ENCODE measurements at places on chromosomes 6 and 20.

- DNase-seq: no peak
These were observed 1.2 kb downstream of the ARFGAP1 start for GRCh38 chr20:63273635-63274380.

GRCh38 chr20:14740380-14740779 is 403.0 kb upstream of the FLRT3 start:
- DNase-seq: no peak

- DNase-seq: no peak
These were observed 6.9 kb upstream of the KIF16B start for GRCh38 chr20:16580147-16580546.

GRCh38 chr20:53222932-53223331 is 250.8 kb downstream of the TSHZ2 start:
- DNase-seq: no peak

GRCh38 chr6:42118162-42119001 is 24.0 kb downstream of the C6orf132 start:
- no peak for DNase-seq

GRCh38 chr6:132685009-132685408 is 26.0 kb upstream of the TAAR1 start:
- DNase-seq: no peak

GRCh38 chr20:51184289-51184688 is 161.4 kb upstream of the KCNG1 start:
- DNase-seq: no peak

GRCh38 chr6:38982470-38982869 is 66.1 kb upstream of the GLP1R start:
- no peak for DNase-seq

- DNase-seq: no peak
These were observed 27.2 kb upstream of the DEFB125 start for GRCh38 chr20:60035-60918.

DNA sequence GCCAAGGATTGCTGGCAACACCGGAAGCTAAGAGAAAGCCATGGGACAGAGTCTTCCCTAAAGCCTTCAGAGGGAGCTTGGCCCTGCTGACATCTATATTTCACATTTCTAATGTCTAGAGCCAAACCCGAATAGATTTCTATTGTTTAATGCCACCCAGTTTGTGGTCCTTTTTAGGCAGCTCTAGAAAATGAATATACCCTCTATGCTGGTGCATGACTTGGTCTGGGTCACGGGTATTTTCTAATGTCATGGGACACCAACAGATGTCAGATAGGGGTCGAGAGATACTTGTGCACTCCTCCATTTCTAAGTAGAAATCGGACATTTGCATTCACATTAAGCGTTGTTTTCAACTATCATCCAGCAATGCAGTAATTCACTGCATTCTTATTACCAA is 37.0 kb upstream of the SOX4 start:
- DNase-seq: no peak

DNA sequence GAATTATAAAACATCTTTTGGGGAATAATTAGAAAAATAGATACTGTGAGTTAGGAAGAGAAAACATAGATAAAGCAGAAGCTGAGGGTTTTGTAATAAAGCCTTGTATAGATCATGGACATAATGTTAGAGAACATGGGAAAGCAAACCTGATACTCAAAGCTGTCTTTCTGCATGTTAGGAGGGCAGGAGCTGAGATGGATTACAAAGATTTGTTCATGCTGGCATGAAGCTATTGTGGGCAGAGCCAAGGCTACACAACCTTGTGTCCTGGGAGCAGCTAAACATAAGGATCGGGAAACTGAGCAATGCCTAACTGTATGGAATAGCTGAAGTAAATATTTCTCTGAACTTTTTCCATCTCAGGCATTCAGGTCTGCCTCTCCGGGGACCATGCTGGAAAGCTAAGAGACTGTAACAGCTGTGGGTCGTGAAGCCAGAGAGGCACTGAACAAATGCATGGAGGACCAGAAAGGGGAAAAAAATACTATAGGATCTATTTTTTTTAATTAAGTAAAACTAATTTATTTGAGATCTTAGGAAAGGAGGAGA is 28.2 kb upstream of the CNKSR3 start:
- no peak for DNase-seq

Measured in stimulated activated CD8-positive, alpha-beta memory T cell treated with anti-CD3 and anti-CD28 coated beads, Interleukin-4, amount 100 ng/mL, for 4 hours (primary cell).